ENCODE measurements at places on chromosomes 11 and 22.

DNA sequence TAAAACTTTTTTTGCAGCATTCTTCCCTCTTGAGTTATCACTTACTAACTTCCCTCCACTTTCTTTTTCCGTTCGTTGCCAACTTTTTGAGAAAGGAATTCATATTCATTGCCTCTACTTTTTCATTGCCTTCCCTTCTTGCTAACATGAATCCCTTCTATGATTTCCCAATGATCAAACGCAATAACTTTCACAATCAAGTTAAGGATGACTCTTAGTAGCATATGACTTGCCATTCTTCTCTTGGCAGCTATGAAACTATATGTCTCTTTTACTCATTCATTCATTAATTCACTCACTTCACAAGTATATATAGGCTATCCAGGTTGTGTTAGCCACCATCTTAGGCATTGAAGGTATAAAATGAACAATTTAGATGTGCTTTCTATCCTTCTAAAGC, 16.6 kb upstream of the ARHGAP20 start:
- no peak for DNase-seq

GRCh38 chr11:67031791-67032561, 9.0 kb downstream of the SYT12 start:
- DNase-seq, result no peak

GRCh38 chr11:34151166-34151565, 45.7 kb downstream of the NAT10 start:
- DNase-seq, result no peak

DNA sequence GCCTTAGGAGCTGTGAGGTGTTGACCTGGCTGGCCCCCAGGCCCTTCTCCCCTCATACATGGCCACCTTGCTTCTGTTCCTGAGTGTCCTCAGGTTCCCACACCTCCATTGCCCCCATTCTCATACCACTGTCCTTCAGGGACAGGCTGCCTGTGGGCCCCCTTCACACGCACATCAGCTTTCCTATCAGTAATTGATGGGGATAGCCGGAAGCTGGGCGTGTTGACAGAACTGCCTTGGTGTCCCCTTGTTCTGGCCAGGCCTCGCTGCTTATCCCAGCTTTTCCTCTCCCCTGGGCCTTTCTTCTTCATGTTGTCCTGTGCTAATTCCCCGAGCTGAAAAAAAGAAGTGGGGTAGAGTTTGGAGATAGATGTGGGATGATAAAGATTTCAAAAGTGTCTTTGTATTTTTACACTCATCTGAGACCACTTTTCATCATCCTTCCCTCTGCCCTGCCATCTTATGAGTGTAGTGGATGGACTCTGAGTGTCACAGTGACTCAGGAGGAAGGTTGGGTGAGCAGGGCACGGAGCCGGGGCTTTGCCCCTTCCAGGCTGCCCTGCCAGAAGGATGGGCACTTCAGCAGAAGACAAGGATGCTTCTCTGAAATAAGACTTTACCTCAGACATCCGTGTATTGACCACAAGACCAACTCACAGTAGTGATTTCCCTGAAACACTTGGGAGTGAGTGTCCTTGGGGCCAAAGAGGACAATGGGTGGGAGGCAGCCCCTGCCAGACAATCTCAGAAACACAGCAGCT, 42.8 kb downstream of the MED15 start:
- DNase-seq, result no peak

GRCh38 chr11:75351791-75352587, 528 bp upstream of the ARRB1 start:
- DNase-seq, result peak; percentile 13

DNA sequence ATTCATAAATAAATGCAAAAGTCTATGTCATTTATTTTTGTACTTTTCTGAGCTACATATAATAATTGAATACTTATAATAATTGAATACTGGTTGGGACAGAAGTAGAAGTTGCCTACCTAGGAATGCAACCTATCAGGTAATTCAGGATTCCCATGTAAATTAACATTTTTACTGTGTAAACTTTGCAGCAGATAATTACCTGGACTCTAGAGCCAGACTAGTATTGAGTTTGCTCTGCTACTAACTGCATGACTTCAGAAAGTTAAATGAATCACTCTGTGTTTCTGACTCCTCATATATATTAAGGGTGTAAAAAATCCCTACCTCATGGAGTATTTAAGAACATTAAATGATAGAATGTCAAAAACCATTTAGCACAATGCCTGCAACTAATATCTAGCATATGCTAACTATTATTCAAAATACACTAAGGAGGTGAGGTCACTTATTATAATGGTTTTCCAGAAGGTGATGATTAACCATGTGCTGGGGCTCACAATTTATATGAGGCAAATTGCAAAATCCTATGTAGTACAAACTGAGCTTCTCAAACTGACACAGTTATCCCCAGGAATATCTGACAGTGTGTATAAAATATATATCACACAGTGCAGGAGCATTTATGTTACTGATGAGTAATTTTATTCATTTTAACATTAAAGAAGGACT, 138.1 kb upstream of the ANO3 start:
- DNase-seq, result no peak

DNA sequence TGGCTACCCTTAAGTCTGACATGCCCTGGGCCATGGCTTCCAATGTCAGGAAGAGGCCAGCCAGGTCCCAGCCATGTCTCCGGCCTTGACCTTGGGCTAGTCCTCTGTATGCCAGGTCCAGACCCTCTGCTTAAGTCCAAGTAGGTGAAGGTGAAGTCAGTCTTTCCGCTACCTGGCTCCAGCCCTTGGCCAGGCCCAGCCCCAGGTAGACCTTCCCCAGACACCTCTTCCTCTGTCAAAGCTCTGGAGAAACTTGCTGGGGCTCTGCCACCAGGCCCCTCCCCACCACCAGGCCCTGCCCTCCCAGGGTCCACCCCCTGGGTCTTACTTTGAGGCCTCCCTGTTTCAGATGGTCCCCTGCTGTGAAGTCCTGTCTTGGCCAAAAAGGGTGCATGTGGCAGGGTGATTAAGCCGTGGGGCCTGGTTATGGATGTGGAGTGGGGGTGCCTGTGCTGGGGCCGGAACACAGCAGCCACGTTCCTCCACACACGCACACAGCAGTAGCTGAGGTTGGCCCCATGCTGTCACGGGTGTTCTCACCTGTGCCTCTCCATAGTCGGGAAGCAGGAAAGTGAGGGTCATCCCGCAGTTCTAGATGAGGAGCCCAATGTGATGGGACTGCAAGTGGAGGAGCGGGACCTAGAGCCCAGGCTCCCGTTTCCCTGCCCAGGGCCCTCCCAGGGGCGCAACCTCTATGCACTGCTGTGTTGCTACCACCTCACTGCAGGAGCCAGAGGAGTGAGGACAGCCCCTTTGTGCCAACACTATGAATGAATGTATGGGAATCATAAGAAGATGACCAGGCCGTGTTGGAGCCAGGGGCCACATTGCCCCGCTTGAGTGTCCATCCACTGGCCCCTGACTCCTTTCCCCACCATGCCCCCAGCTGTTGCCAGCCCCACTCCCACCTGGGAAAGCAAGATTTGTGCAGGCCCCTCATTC, 72.2 kb downstream of the LINC01488 start:
- DNase-seq, result no peak

- DNase-seq, result no peak
Measured at GRCh38 chr22:20656902-20657836, 116.7 kb upstream of the SERPIND1 start.

- no peak for DNase-seq
Measured at GRCh38 chr11:94325681-94326080, 21.3 kb downstream of the IZUMO1R start.

GRCh38 chr11:25953006-25953405, 378.9 kb upstream of the ANO3 start:
- no peak for DNase-seq

DNA sequence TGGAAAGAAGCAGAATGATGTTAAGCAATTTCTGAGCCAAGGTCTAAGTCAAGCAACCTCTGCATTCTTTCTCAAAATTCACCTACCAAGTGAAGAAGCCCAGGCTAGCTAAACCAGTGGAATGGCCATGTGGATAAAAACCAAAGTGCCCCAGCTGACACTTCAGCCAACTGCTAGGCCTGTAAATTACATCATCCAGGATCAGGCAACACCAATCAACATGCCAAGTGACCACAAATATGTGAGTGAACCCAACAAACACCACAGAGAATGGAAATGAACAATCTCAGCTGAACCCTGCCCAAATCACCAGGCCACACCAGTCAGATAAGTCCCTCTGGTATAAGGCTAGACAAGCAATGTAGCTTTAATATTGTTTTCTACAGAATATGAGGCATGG, 25.1 kb upstream of the FJX1 start:
- no peak for DNase-seq

- no peak for DNase-seq
Measured at GRCh38 chr11:71352226-71352625, 96.0 kb downstream of the DHCR7 start.

DNA sequence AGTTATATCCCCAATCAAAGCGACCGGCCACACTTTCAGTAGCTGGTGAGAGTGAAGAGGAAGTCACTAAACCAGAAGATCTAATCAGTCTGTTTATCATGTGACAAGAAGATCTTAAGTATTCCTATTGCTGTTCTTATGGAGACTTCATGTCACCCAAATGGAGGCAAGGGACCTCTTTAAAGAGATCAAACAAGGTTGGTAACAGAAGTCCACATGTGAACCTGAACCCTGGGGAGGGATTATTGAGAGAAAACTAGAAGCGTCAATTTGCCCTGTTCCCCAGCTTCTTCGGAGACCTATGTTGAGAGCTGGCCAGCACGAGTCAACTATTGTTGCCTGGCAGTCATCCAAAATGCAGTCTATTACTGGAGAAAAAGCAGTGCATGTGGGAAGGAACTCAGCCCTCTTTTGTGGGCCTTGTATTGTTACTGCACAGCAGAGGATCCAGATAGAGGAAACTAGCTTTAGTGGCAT, 76.9 kb upstream of the CTSC start:
- DNase-seq, result no peak

- DNase-seq, result no peak
Measured at GRCh38 chr11:94725097-94725496, 43.1 kb upstream of the AMOTL1 start.

- no peak for DNase-seq
Measured at GRCh38 chr11:9001736-9002135, 2.1 kb downstream of the NRIP3 start.

- DNase-seq, result no peak
Measured at GRCh38 chr11:68495872-68496271, 35.3 kb downstream of the PPP6R3 start.

DNA sequence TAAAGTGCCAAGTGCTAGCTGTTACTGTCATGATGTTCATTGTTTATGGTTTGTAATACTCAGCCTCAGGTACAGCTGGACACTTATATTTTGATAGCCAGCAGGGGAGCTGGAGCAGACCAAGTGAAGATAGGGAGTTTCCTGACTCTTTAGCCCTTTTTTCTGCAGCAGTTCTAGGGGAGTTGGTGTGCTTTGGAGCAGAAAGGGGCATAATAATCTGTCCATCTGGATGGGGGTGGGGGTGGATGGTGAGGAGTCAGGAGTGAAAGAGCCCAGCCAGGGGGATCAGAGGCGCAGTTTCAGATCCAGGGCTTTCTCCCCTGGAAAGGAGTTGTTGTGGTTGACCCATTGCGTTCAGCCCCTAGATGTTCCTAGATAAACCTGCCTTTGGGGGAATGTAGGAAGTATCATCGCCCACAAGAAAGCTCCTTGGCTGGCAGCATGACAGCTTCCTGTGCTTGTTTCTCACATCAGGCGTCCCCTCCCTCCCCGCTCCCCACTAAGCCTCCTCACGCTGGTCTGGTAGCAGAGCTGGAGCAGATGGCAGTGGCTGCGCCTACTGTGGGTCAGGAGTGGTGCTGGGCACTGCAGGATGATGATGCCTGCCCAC, 41.9 kb downstream of the MED15 start:
- DNase-seq, result no peak

DNA sequence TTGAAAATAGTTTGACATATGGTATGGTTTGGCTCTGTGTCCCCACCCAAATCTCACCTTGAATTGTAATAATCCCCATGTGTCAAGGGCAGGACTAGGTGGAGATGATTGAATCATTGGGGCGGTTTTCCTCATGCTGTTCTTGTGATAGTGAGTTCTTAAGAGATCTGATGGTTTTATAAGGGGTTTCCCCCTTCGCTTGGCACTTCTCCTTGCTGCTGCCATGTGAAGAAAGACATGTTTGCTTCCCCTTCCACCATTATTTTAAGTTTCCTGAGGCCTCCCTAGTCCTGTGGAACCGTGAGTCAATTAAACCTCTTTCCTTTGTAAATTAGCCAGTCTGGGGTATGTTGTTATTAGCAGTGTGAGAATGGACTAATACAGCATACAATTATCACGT, 7.7 kb downstream of the KCTD21 start:
- no peak for DNase-seq

DNA sequence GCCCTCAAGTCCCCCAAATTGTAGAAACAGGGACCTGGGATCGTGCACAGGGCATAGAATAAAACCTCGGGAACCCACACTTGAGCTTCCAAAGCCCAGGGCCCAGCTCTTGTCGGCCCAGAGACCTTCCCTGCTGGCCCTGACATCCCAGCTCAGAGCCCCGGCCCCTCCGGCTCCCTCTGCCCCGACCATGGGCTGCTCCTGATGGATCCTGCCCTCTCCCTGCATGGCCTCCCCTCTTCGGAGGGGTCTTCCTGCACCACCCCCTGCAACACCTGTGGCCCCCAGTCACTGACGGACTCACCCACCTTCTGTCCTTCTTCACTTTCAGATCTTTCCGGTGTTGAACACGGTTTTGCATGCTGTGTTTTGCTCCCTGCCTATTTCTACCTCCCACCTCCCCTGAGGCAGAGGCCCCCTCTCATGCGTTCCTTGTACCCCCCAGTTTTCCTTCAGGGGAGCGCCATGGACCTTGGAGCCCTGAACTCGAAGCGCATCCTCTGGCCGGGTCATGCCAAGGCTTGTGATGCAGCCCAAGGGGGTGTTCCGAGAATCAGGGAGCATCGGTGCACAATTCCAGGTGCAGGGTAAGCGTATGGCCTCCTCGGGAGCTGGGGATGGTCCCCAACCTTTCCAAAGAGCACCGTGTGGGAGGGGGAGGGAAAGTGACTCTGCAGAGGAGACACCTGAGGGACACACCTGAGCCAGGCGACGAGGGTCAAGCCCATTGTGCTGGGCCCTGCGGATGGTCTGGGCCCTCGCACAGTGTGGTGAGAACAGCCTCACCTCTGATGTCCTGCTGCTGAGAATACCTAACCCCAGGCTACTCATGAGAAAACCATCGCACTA, 666.4 kb downstream of the BRD1 start:
- DNase-seq, result no peak

DNA sequence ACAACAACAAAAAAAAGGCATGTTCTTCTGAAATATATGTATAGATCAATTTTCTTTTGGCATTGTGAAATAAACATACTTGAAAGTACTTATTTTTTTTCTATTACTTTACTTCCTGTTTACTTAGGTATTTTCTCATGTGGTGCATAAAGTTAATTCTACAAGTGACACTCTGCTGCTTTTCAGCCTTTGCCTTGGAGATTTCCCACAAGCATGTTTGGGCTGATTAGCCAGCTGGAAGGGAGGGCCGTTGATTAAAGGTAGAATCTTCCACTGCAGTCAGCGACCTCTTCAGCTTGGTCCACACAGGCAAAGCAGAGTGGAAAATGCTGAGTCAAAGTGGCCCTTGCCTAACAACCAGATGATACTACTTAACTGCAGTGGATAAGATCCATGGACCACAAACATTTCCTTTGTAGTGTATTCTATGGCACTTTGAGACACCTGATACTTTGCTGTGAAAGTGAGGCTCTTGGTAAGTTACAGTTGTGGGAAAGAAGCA, 176.0 kb downstream of the ARHGAP42 start:
- DNase-seq, result no peak

GRCh38 chr11:113928311-113928710, 23.7 kb downstream of the HTR3B start:
- DNase-seq, result no peak

GRCh38 chr11:13713982-13714381, 45.5 kb downstream of the FAR1 start:
- no peak for DNase-seq

- peak; percentile 31 for DNase-seq
Measured at GRCh38 chr22:23243006-23243573, 62.8 kb downstream of the BCR start.
